ENCODE measurements at places on chromosomes 2 and 18.

- DNase-seq: no peak
Measured at GRCh38 chr2:28095622-28096021, 205.1 kb downstream of the BABAM2 start.

- no peak for DNase-seq
Measured at GRCh38 chr2:11820650-11821049, 74.2 kb downstream of the LPIN1 start.

DNA sequence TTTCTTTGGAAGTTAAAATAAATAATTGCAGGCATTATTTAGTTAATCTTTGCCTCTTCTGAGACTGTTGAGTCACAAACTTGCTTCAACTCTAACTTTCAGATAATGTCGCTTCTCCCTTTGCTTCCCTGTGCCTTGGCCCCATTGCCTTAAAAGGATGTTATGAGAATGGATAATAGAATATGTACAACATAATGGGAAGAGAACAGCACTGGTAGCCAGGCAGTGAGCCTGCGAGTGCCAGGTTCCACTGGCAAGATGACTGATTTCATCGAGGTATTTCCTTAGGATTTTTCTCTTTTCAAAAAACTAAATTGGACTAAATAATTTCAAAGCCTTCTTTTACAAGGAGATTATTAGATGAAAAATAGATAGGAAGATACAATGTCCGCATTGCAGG, 420.9 kb downstream of the TGIF1 start:
- no peak for DNase-seq

- DNase-seq: no peak
Measured at GRCh38 chr2:169707626-169708025, 13.4 kb downstream of the PHOSPHO2 start.

DNA sequence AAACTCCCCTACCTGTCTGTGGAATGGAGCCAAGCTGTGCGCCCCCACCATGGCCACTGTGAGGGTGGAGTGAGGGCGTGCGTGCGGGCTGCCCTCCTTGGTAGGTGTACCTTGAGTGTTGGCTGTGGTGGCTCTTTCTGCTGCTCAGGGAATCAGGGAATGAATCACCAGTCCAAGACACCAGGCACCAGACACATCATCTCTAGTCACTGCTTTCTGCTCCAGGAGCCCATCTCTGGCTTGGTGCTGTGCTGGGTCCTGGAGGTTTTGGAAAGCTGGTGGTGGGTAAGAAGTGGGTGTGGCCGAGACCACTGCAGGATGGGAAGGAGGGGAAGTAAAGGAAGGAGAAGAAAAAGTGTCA, 209.9 kb downstream of the SEPTIN10 start:
- no peak for DNase-seq

DNA sequence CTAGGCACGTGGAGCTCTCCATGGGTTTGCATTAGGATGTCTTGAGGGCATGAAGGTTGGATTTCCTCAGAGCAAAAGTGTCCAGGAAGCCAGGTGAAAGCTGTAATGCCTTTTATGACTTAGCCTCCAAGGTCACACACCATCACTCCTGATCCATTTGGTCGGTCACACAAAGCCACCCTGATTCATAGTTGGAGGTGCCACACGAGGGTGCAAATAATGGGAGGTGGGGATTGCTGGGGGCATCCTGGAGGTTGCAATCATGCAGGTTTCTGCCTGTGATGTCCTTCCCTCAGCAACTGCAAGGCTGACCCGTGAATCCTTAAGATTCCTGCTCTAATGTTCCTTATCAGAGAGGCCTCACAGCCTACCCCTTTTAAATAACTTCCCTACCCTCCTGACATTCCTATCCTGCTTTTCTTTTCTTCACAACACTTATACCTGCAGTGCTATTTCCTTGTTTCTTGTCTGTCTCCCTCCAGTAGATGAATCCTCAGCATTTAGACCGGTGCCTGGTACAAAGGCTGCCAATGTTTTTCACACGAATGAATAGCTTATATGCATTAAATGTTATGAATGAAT, 97.1 kb downstream of the LIPG start:
- no peak for DNase-seq

GRCh38 chr18:34493566-34494358, 216.3 kb upstream of the DTNA start:
- DNase-seq: no peak

GRCh38 chr2:36322108-36322507, 33.5 kb upstream of the CRIM1 start:
- DNase-seq: peak; percentile 19

- DNase-seq: no peak
Measured at GRCh38 chr2:188345831-188346458, 54.3 kb downstream of the GULP1 start.

- no peak for DNase-seq
Measured at GRCh38 chr2:216634370-216635148, 1.3 kb downstream of the IGFBP2 start.

GRCh38 chr2:46047290-46047689, 249.9 kb upstream of the EPAS1 start:
- DNase-seq: no peak

DNA sequence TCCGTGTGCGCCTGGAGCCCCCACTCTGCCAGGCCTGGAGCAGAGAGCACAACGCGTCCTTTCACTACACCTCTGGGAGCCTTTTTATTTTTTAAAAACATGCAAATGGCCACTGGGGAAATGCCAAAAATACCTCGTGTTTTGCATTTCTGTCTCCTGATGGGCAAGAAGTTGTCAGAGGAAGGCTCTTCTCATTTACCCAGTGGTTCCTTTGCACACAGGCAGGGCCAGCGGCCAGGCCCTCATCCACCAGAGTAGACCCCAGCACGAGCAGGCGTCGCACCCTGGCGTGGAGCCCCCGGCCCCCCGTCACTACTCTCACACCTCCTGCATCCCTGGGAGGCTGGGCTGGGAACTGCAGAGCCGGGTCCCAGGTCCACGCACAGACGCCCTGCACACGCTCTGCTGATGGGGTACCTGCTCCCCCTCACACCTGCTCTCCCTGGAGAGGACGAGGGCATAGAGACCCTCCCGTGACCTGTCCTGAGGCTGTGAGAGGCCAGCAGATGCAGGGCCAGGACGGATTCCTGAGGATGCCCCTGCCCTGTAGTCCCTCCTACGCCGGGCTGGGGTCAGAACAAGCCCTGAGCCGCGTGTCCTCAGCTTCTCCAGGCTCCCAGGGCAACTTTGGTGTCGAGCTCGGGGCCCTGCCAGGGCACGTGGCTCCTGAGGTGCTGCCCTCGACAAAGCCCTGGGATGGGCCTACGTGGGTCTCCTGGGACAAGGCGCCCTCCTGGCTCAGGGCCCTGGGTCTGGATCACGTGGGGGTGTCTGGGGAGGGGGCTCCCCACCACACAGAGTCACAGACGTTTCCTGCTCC, 65.0 kb downstream of the NFATC1 start:
- no peak for DNase-seq

- peak; percentile 6 for DNase-seq
Measured at GRCh38 chr2:25301453-25302352, 40.0 kb downstream of the DNMT3A start.

GRCh38 chr2:8539743-8540551, 141.9 kb upstream of the ID2 start:
- no peak for DNase-seq

DNA sequence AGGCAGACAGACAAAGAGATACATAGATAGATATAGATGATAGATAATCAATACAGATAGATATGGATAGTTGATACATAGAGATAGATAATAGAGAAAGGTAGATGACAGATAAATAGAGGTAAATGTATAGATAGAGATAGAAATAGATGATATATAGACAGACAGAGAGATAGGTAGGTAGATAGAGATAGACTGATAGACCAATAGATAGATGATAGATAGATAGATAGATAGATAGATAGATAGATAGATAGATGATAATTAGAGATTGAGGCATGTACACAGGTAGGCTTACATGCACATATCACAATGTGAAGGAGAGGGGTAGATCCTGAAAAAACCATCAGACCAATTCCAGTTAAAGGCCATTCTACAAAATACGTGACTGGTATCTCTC, 724.7 kb downstream of the GALR1 start:
- DNase-seq: no peak

DNA sequence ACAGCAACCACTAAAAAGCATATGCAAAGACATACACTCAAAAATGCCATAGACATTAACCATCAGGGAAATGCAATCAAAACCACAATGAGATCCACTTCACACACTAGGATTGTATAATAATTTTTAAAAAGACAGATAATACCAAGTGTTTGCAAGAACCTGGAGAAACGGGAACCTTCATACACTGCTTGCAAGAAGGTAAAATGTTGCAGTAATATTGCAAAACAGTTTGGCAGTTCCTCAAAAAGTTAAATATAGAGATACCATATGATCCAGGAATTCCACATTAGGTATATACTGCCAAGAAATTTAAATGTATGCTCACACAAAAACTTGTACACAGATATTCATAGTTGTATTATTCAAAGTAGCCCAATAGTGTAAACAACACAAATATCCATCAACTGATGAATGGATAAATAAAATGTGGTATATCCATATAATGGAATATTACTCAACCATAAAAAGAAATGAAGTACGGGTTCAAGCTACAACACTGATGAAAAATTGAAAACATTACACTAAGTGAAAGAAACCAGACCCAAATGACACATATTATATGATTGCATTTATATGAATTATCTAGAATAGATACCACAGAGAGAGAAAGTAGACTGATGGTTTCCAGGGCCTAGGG, 14.7 kb upstream of the CHMP3 start:
- no peak for DNase-seq

DNA sequence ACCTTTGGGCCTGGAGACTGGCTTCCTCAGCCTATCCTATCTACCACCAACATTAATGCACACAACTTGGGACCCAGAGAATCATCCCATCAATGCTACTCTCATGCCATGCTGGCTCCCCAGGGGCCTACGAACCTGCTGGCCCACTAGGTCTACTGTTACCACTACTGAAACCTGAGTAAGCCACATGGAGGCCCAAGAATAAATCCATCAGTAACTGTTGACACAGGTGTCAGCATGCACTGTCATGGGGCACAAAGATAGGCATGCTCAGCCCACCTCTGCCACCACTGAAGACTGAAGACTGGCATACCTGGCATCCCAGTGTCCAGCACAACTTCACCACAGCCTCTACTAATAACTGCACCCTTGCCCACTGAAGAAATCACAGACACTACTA, 71.1 kb upstream of the ACVR1C start:
- no peak for DNase-seq

DNA sequence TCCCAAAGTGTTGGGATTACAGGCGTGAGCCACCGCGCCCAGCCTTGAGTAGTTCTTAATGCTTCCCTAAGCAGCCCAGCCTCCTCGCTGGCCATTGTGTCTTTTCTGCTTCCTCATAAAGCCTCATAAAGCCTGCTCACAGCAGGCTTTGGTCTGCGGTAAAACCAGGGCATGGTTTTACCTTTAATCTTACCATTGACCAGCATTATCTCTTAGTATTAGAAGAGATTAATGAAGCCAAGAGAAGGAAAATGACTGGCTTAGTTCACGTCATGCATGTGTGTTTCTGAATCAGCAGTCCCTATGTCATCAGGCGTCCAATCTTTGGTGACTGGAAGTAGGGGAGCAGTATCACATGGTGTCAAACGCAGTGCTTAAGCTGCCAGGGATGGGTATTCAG, 14.9 kb upstream of the CDCA7 start:
- no peak for DNase-seq

GRCh38 chr2:63514781-63515180, 73.5 kb downstream of the WDPCP start:
- DNase-seq: no peak

DNA sequence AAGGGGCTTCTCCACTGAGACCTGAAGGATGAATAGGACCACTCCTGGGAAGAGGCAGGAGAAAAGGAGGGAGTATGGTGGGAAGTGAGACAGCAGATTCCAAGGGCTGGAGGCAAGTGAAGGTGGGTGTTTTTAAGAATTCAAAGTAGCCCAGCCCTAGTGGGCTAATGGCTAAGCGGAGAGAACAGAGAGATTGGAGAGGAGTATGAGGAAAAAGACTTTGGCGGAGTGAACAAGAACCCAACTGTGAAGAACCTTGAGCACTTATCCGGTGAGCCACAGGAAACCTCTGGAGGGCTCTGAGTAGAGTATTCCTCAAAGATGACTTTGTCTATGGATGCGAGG, 142.6 kb downstream of the COPS8 start:
- DNase-seq: no peak

- no peak for DNase-seq
Measured at GRCh38 chr18:28267878-28268625, 91.1 kb upstream of the CDH2 start.

GRCh38 chr2:59575191-59575590, 978.3 kb downstream of the BCL11A start:
- no peak for DNase-seq

DNA sequence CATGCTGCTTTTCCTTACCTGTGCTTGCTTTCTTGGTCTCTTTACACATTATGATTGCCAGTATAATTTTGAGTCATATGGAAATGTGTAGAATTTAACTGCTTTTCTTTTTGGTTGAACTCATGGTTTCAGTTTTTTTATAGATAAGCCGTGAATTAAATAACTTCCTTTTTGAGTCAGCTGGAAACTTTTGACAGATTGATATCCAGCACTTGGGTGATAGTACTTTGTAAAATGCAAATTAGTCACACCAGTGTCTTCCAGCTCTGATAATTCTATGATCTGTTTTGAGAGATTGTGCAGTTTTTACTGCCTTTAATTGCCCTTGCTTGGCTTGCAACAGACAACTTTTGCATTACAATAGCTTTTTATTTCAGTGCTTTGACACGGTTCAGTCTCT, 86.4 kb downstream of the NCOA1 start:
- DNase-seq: no peak

- DNase-seq: peak; percentile 44
Measured at GRCh38 chr2:161136696-161137324, 23.4 kb upstream of the TANK start.

DNA sequence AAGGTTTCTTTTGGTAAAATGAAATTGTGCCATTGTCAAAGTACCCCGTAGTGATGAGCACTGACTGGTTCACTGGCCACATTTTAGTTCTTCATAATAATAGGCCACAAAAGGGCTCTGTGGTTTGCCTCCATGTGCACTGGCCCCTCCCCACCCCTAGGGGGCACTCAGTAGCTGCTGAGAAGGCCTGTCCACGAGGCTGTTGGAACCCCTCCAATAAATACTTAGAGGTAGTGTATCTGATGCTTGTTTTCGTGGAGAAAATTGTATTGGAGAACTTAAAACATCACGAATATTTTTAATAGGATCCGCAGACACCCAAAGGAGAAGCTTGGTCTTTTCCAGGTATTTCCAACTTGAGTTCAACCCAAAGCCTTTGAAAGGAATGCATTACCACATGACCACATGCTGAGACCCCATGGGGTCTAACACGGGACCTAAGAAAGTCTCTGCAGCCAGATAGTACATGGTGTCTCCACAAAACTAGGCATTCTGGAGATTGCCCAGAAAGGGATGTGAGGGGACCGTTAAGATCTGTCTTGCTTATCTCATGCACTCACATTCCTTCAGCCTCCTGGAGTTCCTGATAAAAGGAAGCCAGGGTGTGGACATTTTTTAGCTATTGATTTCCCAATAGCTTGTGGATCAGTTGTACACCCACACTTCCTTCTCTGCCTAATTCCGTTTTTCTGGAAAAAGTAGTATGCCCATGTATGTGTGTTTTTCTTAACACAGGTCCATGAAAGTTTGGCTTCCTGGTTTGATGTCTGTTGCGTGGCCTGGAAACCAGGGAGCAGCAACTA, 28.5 kb upstream of the NOSTRIN start:
- DNase-seq: peak; percentile 52

Measured in HCT116 (cell line).